ENCODE measurements at places on chromosomes 1 and 21.

DNA sequence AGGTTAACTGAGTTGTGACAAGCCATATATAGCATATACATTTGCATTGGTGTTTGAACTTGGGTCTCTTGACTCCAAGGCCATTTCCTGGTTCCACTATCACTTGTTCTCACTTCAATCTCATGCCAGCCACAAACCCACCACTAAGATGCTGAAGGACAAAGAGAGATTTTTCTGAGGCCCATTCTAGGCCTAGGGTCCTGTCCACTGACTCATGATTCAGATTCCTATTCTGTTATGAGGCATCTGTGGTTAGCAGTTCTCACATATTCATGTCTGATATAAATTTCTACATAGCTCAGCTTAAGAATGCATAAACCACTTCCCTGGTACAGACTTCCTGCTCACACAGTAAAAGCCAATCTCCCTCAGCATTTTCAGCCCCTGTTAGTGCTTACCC lies 326.1 kb upstream of the BEND5 start:
- no peak for DNase-seq

GRCh38 chr1:30597711-30598110 lies 125.7 kb downstream of the MATN1 start:
- DNase-seq, result no peak

- no peak for DNase-seq
Observed at GRCh38 chr1:227798078-227798802, 17.2 kb upstream of the PRSS38 start.

DNA sequence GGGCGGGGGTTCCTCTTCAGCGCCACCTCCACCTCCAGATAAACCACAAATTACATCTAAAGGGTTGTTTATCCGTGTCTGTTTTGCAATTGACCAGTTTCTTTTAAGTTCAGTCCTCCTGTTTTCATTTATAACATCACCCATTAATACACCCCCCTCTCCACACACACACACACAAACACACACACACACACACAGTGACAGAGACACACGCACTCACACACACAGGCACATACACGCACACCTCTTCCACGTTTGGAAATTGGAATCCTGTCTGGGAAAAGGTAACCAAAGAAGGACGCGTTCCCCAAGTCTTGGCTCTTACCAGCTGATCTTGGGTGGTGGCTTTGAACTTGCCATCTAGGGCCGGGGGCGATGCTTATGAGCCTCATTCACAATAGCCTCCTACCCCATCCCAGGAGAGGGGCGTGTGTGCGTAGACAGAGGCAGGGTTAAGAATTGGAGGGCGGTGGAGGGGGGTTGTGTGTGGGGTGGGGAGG lies 442 bp upstream of the CSMD2 start:
- DNase-seq, result no peak

DNA sequence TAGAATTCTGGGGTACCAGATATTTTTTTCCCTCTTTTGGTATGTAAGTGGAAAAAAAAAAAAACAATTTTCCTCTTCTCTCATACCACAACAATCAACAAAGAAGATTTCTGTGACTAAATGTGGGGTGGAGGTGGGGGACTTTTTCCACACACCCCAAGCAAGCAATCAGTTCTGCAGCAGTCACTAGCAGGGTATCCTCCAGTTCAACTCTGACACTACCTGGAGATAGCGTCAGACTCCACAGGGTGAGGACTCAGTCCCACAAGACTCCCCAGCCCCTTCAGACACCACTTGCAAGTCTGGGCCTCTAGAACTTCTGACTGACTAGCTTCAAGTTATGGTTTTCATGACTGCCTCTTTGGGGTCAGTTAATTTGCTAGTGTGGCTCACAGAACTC lies 6.2 kb downstream of the DHX9 start:
- no peak for DNase-seq

GRCh38 chr1:218553197-218553596 lies 208.1 kb downstream of the TGFB2 start:
- no peak for DNase-seq

DNA sequence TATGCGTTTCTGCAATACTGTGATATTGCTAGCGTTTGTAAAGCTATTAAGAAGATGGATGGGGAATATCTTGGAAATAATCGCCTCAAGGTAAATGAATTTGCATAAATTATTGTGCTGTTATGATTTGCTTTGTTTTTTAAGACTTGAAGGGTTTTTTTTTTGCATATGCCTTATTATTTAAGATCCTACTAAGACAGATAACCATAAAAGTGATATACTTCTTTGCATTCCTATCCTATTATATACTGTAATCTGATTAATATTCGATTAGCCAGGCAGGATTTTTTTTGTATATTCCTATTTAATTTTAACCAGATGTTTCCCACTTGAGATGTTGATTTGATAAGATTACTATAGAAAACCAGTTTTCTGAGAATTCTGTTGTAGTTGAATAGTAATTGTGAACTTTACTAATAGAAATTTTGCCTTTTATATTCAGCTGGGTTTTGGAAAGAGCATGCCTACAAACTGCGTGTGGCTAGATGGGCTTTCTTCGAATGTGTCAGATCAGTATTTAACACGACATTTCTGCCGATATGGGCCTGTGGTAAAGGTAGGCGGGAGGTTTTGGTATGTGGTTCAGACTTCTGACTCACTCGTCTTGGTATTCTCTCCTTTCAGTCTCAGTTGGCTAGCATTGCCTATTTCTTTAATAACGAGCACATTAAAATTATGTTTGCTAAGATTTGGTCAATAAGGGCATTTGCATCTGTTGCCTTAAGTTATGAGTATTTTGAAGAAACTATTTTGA lies 56.8 kb downstream of the ZBTB17 start:
- peak; percentile 47 for DNase-seq

- no peak for DNase-seq
Observed at GRCh38 chr1:188782220-188782841, 1695.3 kb downstream of the BRINP3 start.

DNA sequence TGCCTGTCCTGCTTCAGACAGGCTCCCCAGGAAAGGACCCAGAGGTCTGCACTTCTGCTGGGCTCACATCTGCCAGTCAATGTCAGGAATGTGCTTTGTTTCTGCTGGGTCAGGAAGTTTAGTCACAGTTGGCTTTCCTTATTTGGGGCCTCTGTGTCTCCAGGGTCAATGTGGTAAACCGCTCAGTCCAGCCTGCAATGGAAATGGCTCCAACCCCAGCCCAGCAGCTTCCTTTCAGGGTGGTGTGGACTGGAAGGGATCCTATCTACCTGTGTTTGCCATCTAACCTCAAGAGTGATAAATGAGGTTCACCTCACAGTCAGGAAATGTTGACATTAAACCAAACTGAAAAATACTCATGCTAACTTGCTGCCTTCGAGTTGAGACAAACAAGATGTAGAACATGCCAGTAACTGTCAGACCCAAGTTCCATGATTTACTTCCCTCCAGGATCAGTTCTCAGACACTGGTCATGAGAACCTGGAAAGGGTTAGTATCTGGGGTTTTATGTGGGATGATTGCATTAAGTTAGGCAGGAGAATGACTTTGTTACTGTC lies 20.3 kb downstream of the ENO1 start:
- DNase-seq, result no peak

- no peak for DNase-seq
Observed at GRCh38 chr1:180928331-180929230, 15.9 kb downstream of the KIAA1614 start.

Data from stimulated activated CD4-positive, alpha-beta T cell treated with anti-CD3 and anti-CD28 coated beads, TNF-alpha, amount 100 ng/mL, for 24 hours (primary cell).